ENCODE measurements at places on chromosomes 2 and 18.

- no peak for DNase-seq
Observed at GRCh38 chr2:62409442-62409841, 96.6 kb downstream of the TMEM17 start.

DNA sequence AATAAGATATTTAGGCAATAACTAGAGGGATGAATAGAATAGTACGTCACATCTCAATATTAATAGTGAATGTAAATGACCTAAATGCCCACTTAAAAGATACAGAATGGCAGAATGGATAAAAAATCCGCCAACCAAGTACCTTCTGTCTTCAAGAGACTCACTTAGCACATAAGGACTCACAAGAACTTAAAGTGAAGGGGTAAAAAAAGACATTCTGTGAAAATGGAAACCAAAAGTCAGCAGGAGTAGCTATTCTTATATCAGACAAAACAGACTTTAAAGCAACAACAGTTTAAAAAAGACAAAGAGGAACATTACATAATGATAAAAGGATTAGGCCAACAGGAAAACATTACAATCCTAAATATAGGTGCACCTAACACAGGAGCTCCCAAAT lies 56.7 kb upstream of the DSC1 start:
- DNase-seq = no peak

GRCh38 chr2:58543442-58543841 lies 302.3 kb upstream of the FANCL start:
- DNase-seq = no peak

- DNase-seq = no peak
Observed at GRCh38 chr2:129771418-129772189, 207.9 kb upstream of the RAB6C start.

DNA sequence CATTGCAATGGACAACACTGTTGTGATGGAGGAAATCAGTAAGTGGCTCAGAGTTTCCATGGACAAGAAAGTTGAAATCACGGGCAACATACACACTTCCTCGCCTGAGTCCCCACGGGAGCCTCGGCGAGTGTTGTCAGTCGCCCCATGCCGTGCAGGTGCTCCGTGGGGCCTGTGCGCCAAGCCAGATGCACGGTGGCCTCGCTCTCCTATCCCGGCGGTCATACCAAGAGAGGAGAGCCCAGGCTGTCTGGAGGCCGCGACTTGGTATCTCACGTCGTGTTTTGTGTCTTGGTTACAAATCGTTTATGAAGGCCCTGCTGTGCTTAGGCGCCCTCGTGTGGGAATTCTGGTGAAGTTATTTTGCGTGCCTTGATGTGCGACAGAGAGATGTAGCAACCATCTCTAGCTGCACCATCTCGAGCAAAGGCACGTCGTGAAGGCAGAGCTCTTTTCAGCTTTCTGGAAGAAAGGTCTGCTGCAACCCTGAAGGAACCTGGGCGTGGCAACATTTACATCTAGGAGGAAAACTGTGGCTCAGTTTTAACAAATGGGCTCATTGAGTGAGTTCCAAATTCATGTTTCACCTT lies 21.8 kb downstream of the ATG4B start:
- DNase-seq = peak; percentile 31

GRCh38 chr2:56455642-56456041 lies 271.9 kb downstream of the CCDC85A start:
- no peak for DNase-seq
